ENCODE measurements at places on chromosomes 4 and X. TPM values are rescaled to one million over a fixed set of nuclear protein-coding genes. Genes with fewer than 3 reads are reported as not detected.

DNA sequence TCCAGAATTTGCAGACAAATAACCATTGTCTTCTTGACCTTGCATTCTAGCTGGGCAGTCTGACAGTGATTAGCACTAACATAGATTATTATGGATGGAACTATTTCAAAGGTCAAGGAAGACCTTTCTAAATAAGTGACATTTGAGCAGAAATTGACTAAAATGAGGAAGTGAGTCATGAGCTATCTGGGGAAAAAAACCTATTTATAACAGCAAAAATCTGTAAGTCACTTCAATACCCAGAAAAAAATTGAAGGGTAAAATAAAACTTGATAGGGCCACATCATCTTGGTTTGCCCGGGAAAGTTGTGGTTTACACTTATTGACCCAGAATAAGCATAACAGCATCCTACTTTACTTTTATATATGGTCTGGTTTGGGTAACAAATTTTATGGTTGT is 414.6 kb upstream of the HS3ST1 start:
- no peak for DNase-seq

GRCh38 chr4:38949411-38950051 is 81.9 kb downstream of the FAM114A1 start:
- DNase-seq: peak; percentile 16

The CFP gene
- total RNA-seq: 0.66 TPM

The NELFA gene
- total RNA-seq: 7.5 TPM

DNA sequence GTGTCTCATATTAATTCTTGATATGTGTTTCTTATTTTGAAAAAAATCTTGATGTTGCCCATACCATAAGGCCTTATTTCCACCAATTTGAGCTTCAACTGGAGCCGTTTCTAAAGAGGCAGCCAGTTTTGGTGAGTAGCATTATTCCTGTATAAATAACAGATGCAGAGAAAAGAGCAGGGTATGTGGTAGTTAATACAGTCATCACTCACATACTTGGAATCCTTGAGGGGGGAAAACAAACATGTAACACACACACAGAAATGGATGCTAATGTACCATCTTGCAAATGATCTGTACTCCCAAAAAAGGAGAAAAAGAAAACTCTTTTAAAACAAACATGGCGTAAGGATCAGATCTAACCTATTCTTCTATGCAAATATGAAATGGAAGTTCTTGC is 389.7 kb downstream of the GPM6A start:
- DNase-seq: peak; percentile 55

DNA sequence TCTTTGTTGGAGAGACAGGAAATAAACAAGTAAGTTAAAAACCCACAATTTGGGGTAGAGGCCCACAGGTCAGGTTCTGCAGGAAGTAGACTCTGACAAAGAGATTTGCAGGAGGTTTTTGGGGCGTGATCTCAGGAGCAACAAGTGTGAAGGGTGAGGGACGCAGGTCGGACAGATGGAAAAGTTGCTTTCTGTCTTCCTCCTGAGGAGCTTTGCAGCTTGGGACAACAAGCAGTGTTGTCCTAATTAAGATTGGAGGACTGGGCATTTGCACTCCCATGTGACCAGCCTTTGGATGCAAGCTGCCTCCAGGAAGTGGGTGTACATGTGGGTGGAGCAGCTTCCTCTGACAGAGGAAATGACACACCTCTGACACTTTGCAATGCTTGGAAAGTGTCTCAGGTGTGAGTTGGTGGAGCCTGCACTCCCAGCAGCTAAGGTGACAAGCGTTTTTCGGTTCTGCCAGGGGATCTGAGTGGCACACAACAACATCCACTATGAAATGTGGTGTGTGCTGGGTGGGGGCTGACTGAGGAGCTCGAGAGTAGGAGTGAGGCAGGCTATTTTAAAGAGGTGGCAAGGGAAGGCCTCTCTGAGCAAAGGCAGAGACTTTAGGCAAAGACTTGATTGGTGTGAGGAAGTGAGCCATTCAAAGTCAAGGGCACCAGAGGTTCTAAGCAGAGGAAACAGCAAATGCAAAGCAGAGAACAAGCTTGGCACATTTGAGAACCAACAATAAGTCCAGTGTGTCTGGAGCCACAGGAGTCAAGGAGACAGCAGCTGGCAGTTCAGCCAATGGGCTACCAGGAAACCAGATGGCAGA is 339.8 kb upstream of the GATB start:
- no peak for DNase-seq
